ENCODE measurements at places on chromosomes 5 and 9.
A peak's percentile ranks its signal among the peaks of the same experiment; 100 is the strongest.

- DNase-seq = no peak
Measured at GRCh38 chr9:5949103-5949699, 58.5 kb downstream of the MLANA start.

- no peak for DNase-seq
Measured at GRCh38 chr9:96342571-96343245, 40.7 kb upstream of the HSD17B3 start.

- DNase-seq = no peak
Measured at GRCh38 chr5:176337913-176338312, 23.7 kb downstream of the KIAA1191 start.

DNA sequence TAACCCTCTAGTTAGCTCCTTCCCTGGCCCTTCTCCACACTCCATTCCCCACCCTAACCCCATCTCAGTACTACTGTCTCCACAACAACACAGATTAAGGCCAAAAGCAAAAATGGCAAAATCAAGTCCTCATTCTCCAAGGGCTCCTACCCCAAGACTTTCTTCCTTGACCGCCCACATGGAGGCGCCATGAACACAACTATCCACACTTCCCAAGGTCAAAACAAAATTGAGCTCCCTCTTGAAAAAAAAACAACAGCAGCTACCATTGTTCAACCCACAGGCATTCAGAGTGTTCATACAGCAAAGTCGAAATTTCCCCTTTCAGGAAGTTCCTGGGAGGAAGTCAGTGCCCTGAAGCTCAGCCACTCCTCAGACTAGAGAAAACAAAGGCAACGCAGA, 54.4 kb downstream of the GNAQ start:
- peak; percentile 62 for DNase-seq

- DNase-seq = no peak
Measured at GRCh38 chr9:111258875-111259271, 71.2 kb downstream of the OR2K2 start.

GRCh38 chr9:8924562-8924961, 1125.0 kb upstream of the DMAC1 start:
- DNase-seq = no peak

GRCh38 chr9:97563458-97564135, 62.1 kb downstream of the TMOD1 start:
- no peak for DNase-seq

DNA sequence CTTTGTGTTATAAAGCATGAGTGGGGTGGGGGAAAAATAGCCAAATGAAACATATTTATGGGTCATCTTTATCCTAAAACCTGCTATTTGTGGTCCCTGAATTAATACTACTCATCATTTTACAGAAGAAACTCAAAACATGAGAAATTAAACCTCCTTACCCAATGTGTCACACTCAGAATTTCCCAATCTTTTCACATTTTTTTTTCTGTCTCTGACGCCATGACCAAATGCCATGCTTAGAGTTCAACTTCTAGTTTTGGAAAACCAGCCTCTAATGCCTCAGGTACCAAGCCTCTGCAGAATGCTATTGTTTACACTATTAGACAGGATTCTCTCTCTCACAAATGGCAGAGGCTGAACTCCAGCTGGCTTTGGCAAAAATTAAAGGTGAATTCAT, 505.5 kb upstream of the WWC1 start:
- DNase-seq = no peak

DNA sequence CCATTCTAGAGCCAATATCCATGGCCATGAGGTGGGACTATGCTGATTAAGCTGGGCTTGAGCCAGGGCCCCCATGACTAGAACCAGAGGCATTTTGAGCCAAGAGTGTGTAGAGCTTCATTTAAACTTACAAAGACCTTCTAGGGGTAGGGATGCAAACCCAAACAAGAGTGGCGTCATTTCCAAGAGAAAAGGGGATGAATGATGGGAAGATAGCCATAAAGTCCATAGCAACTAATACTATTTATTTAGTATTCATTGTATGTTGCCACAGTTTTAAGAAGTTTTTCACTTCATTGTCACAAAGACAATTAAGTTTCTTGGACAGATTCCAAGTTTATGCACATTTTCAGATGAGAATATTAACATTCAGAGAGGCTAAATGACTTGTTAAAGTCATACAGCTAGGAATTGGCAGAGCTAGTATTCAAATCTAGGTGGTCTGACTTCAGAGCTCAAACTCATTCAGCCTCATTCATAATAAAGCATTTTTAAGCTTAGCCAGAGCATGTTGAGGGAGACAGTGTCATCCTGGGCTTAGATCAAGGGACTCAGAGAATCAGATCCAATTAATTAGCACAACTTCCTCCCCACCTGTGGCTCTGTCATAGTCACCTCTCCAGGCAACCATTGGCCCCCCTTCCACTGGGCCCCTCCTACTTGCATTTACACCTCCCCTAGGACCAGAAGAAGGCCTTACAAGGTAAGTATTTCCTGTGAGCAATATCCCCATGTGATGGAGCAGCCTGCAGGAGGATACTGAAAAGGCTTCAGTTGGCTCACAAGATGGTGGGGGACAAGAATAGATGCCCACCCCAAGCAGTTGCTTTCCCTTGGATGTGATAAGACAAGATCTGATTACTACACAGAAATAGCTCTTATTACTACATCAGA, 95.0 kb upstream of the PCSK1 start:
- no peak for DNase-seq

DNA sequence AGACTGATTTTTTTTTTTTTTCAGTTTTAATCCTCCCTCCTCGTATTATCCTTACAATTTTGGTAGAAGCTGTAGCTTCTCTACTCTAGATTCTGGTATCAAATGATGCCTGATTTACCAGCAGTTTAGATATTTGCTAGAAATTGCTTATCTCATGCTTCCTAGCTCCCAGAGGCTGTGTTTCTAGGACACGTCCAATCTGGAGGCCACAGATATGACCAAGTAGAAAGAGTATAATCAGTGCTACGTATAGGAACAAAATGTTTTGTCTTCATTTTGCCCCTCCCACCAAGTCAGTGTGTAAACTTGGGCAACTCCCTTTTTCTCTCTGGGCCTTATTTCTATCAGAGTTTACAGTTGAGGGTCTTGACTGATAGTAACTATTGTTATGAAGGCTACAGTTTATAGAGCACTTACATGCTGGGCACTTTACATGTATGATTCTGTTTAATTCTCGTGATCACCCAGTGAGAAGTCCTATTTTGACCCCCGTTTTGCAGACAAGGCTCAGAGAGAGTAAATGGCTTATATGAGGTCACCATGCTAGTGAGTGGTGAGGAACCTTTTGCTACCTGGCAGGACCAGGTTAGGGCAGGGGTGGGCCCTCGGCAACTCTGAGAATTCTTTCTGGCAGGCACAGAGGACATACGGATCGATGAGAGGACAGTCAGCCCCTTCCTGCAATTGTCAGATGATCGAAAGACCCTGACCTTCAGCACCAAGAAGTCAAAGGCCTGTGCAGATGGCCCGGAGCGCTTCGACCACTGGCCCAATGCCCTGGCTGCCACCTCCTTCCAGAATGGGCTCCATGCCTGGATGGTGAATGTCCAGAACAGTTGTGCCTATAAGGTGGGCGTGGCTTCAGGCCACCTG, 7.6 kb downstream of the HDHD3 start:
- DNase-seq = no peak

- DNase-seq = no peak
Measured at GRCh38 chr9:135741276-135742219, 39.6 kb downstream of the KCNT1 start.

GRCh38 chr5:76560952-76561891, 62.0 kb downstream of the F2RL2 start:
- no peak for DNase-seq

DNA sequence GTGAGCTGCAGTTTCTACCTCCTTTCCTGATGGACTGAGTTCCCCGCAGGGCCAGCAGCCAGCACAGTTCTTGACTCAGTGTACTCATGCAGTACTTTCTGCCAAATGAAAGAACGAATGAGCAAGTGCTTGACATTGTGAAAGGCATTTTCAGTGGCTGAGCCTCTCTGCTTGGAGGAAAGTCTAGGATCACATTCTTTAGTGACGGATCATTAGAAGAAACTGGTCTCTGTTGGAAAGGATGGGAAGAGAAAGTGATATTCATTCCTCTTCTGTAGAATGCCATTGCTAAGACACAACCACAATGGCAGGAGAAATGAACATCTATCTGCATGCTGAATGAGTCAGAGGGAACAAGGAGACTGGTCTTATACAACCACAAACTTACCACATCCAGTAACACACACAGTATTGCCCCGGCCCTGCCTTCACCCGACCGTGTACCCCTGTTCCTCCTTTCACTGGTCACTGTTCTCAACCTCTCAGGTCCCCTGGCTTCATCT, 206.9 kb downstream of the CRB2 start:
- DNase-seq = peak; percentile 54

GRCh38 chr5:159091065-159091464, 8.7 kb downstream of the EBF1 start:
- no peak for DNase-seq

DNA sequence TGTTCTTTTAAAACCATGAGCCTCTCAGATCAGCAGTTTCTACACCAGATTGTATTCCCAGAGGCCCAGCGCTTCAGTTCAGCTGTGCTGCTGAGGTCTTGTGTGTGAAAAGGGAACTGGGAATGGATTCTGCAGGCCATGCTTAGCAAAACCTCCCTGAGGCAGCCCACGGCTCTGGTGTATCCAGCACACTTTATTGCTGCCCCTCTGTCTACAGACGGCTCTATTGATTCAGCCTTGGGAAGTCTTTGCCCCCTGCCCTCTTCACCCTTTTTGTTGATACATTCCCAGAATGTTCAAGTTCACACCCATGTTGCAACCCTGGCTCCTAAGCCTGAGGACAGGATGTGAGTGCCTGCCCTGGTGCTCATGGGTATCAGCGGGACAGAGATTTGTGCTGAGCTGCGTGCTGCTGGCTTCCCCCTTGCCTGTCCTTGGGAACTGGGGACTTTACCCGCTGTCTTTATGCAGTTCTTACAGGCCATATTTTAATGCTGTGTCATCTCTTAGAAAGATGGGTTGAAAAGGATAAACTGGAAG, 37.3 kb downstream of the ARHGAP26 start:
- no peak for DNase-seq

- DNase-seq = no peak
Measured at GRCh38 chr9:82147798-82148425, 159.3 kb downstream of the SPATA31D1 start.

- DNase-seq = peak; percentile 50
Measured at GRCh38 chr9:85248514-85249312, 493.0 kb downstream of the AGTPBP1 start.

GRCh38 chr5:142506046-142506445, 179.8 kb downstream of the FGF1 start:
- DNase-seq = no peak

DNA sequence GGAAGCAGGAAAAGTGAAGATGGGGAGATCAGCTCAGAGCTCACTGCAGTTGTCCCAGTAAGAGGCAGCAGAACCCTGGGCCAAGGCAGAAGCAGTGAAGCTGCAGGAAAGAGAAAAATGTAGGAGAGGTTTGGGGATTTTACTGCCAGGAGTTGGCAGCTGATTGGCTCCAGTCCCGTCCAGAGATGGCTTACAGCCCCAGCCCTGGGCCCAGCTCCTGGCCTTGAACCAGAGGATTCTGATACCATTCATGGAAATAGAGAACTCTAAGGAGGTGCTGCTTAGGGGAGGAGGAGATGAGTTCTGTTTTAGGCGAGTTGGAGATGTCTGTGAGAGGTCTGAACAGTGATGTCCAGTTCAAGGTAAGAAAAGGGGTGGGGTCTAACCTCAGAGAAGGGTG, 4.6 kb downstream of the MORN5 start:
- no peak for DNase-seq

DNA sequence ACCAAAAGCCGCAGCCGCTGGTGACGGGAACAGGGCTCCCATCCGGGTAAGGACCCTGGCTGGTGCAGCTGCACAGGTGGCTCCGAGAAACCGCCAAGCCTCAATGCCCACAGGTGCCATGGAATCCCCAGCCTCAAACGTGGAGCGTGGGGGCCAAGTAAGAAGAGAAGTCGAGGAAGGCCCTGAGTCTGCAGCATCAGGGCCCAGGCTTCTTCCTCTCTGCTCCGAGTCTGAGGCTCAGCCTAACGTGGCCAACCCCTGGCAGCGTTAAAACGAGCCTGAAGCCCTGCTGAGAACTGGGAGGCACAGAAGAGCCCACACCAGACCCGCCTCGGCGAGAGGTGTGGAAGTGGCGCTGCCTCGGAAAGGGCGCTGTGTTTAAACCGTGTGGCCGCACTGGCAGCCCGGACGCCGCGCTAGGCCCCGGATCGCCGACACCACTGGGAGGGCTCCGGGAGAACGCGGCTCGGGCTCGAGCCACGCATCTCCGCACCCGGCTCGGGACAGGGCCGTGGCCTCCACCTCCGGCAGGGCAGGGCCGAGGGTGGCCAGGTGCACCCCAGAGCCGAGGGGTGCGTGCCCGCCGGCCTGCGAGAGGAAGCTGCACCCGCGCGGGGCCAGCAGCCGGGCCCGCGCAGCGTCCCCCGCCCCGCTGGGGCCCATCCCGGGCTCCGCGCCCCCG, 730 bp downstream of the ZMYND19 start:
- no peak for DNase-seq

- no peak for DNase-seq
Measured at GRCh38 chr5:178307267-178308045, 74.9 kb upstream of the PHYKPL start.

GRCh38 chr9:98619788-98620187, 88.9 kb downstream of the GABBR2 start:
- DNase-seq = no peak

GRCh38 chr5:52989781-52990527, 802 bp downstream of the ITGA2 start:
- no peak for DNase-seq

- peak; percentile 41 for DNase-seq
Measured at GRCh38 chr5:180605554-180606214, 14.4 kb upstream of the SCGB3A1 start.

- DNase-seq = no peak
Measured at GRCh38 chr9:132384376-132384775, 22.3 kb downstream of the TTF1 start.

DNA sequence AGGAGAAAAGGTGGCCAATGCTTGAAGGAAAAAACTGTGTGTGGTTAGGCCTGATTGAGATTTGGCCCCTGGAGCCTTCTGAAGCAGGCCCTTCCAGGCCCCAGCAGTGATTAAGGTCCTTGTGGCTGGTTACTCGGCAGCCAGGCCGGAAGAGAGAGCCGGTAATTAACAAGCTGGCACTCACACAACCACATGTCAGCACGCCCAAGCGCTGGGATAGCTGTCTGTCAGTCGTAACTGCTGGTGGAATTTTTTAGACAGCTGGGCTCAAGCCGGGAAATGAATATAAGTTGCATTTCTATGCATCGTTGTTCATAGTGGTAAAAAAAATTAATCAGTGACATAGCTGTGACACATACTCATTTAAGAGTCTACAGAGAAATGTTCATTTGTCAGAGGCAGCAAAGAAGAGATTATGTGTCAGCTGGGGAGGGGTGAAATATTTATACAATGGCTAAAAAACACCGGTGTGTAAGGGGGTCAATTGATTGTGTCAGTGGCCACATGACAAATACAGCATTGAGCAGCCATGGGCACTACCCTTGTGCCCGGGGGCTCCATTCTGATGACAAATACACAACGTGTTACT, 13.7 kb upstream of the ARAP3 start:
- no peak for DNase-seq

GRCh38 chr5:127396490-127397155, 106.0 kb downstream of the MEGF10 start:
- DNase-seq = no peak

GRCh38 chr9:127014216-127014909, 99.8 kb downstream of the RALGPS1 start:
- no peak for DNase-seq

- DNase-seq = no peak
Measured at GRCh38 chr5:157108976-157109375, at the start of gene HAVCR2. Gene HAVCR2, minus strand, starts transcription at chr5:157109044. Its CDS starts 61 bp downstream, at chr5:157108983.

GRCh38 chr9:109627042-109627441, 128.9 kb upstream of the PTPN3 start:
- no peak for DNase-seq

- DNase-seq = no peak
Measured at GRCh38 chr9:17578577-17578910, 322 bp upstream of the SH3GL2 start.
